GM12891 (cell line): ENCODE measurements at places on chromosomes 5 and 9.
A peak's percentile ranks its signal among the peaks of the same experiment; 100 is the strongest.

- DNase-seq, result peak; percentile 9
Measured at GRCh38 chr5:151318850-151319732, 15.5 kb upstream of the SLC36A3 start.

- no peak for DNase-seq
Measured at GRCh38 chr9:76025286-76025685, 134.8 kb downstream of the PCSK5 start.

DNA sequence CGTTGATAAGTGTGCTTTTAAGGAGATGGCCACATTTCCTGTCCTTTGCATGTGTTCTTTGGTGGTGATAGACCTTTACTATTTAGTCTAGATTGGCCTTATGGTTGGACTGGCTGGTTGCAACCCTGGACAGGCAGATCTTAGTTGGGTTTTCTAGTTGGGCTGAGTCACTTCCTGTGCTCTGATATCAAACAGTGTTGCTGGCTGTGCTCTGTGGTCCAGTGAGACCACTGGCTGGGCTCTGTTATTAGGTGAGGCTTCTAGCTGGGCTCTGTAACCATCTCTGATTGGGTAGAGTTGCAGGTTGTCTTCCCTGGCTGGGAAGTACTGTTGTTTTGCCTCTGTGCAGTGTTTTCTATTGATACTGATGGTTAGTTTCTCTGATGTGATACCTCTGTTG, 432.5 kb downstream of the LRRC70 start:
- DNase-seq, result no peak

- DNase-seq, result no peak
Measured at GRCh38 chr9:14945351-14945750, 35.1 kb upstream of the FREM1 start.

DNA sequence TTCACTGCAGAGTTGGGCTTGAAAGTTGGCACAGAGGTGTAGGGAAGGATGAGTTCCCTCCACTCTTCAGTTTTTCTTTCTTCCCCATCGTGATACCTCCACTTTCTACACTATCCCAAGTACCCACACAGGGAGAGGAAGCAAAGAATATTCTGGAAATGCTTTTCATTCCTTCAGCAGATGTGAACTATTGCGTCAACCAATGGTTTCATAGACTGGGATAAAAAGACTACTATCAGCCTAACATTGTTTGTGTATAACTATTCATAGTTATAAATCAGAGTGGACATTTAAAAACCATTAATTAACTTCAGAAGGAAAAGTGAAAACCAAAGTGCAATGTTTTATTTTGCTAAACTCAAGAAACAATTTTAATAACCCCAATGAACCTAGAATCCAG, 63.6 kb upstream of the MAMDC2 start:
- DNase-seq, result no peak
